CD8-positive, alpha-beta memory T cell (primary cell): ENCODE measurements at places on chromosomes 1 and 21. TPM values are rescaled to one million over a fixed set of nuclear protein-coding genes. Genes with fewer than 3 reads are reported as not detected.

NPL gene
- total RNA-seq = 9.3 TPM

KRTAP6-1 gene
- not detected for total RNA-seq

LCE1A gene
- not detected for total RNA-seq

SPTA1 gene
- not detected for total RNA-seq

RNF186 gene
- not detected for total RNA-seq

FCRL4 gene
- total RNA-seq = not detected

OR6F1 gene
- not detected for total RNA-seq

B3GALT5 gene
- not detected for total RNA-seq

UBL4B gene
- total RNA-seq = not detected

AADACL3 gene
- not detected for total RNA-seq

CD244 gene
- total RNA-seq = 1.9 TPM

SLC22A15 gene
- 0.68 TPM for total RNA-seq

SPRR1B gene
- not detected for total RNA-seq

GUCA2B gene
- not detected for total RNA-seq

CYP4A11 gene
- total RNA-seq = not detected

CCT8 gene
- 401 TPM for total RNA-seq

CHI3L2 gene
- 1.9 TPM for total RNA-seq

IFI16 gene
- total RNA-seq = 186 TPM

CELA2B gene
- total RNA-seq = not detected

NFASC gene
- total RNA-seq = 0.16 TPM

PSMA5 gene
- total RNA-seq = 207 TPM

AMPD1 gene
- not detected for total RNA-seq

AUNIP gene
- total RNA-seq = 7.3 TPM

PRRC2C gene
- 262 TPM for total RNA-seq

OR2T1 gene
- not detected for total RNA-seq

PRSS38 gene
- total RNA-seq = not detected

DYNLT4 gene
- 0.28 TPM for total RNA-seq

CLCA4 gene
- not detected for total RNA-seq

NPPB gene
- not detected for total RNA-seq

FMN2 gene
- not detected for total RNA-seq

IGSF21 gene
- not detected for total RNA-seq

GBP7 gene
- total RNA-seq = 0.09 TPM

SEMA4A gene
- total RNA-seq = 23.0 TPM

SERPINC1 gene
- total RNA-seq = not detected

DPM3 gene
- 40.9 TPM for total RNA-seq

TIPRL gene
- 46.9 TPM for total RNA-seq
